ENCODE measurements at places on chromosomes 1 and 21. TPM values are rescaled to one million over a fixed set of nuclear protein-coding genes. Genes with fewer than 3 reads are reported as not detected.
A peak's percentile ranks its signal among the peaks of the same experiment; 100 is the strongest.

DNA sequence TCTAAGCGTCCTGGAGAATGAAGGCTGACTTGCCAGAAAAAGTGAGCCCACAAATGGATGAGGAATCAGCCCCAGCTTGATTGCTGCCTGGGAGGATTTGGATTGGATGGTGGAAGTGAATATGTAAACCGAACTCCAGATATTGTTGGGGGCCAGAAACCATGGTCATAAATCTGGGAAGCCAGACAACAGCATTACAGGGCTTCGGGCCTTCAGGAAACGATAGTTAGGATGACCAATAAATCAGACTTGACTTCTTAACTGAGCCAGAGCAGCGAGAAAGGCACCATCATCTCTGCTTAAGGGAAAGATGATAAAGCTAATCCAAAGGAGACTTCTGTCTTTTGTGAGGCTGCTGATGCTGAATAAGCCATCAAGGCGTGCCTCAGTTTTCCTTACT lies 26.6 kb downstream of the FAM78B start:
- no peak for DNase-seq

DNA sequence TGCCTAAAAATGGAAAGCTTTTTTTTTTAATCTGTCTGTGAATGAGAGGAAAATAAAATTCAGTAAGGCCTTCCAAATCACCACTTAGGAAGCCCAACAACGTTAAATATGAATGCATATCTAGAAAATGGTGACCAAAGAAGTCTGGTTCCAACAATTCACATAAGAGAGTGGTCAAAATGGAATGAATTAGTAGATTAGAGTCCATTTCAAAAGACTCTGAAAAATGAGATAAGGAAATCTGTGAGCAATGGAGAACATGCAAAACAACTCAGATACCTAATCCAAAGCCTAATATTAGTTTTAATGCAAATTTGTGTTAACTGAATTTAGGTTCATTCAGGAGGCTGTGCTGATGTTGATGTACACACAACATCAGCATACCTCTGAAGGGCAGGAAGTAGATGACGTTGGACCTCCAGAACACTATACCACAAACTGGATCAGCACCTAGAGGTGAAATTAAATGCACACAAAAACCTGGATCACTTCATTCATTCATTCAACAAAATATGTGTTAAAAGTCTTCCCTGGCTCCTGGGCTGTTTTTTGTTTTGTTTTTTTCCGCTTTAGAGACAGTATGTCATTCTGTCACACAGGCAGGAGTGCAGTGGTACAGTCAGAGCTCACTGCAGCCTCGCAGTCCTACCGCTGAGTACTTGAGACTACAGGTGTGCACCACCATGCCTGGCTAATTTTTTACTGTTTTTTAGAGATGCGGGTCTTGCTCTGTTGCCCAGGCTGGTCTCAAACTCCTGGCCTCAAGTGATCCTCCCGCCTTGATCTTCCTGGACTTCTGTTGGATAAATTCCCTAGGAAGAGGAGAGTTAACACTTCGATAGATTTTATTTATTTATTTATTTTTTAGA lies 4.9 kb upstream of the BRWD1 start:
- no peak for DNase-seq

DNA sequence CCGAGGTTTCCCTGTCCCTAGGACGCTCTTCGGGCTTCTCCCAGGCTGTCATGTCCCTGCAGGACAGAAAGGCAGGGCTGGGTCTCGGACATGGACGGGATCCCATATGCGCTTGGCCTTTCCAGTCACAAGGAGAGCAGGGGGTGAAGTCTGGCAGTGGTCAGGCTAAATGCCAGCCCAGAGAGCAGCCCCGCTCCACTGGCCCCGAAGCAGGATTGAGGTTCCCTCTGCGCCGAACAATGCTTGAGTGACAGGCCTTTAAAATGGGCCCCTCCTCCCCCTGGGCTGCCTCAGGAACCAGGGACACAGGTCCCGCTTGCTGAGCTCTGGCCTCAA lies 12.7 kb downstream of the DRAXIN start:
- DNase-seq: no peak

DNA sequence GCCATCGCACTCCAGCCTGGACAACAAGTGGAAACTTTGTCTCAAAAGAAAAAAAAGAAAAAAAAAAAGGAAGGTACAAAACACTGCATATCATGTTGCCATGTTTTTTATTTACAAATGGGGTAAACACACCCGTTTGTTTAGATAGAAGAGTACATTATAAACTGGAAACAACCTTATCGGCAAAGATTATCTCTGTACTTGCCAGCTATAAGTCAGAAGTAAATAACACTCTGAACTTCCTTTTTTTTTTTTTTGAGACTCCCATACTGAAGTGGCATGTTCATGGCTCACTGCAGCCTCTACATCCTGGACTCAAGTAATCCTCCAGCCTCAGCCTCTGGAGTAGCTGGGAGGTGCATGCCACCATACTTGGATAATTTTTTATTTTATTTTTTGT lies 21.9 kb downstream of the USP48 start:
- no peak for DNase-seq

GRCh38 chr1:76492752-76493430 lies 374.4 kb upstream of the ST6GALNAC5 start:
- no peak for DNase-seq

Gene TMEM54
- 21.1 TPM for total RNA-seq

Gene PLA2G2A
- not detected for total RNA-seq

DNA sequence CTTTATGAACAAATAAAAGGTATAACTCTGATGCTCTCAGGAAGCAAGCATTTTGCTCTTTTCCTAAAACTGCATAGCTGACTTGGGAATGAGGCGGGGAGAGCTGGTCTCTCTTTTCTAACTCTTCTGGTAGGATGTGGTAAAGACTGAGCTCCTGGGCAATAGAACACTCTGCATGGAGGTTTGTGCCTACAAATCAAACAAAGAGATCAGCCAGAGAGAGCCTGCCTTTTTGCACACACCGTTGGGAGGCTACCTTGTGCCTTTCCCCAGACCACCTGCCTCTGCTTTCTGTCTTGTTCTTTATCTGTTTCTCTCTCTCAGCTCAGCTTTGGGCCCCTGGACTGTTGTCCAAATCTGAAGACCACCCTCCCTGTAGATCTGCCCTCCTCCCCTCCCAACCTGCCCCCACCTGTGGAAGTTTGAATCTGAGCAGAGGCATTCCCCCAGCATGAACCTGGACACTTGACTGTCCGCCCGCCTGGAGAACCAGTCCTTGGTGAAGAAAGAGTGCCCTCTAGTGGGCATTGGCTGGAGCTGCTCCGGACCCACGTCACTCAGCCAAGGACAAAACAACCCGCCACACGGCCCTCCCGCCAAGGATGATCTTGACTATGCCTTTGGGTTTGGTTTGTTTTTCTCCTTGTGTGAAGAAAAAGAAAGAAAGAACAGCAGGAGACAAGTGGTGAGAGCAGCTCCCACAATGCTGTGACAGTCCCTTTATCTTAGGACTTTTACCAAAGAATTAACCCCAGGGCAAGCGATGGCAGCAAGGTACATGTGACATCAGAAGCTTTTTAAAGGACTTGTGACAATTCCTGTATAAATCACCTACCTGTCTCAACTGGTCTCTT lies 228.2 kb downstream of the PBX1 start:
- DNase-seq: peak; percentile 79

DNA sequence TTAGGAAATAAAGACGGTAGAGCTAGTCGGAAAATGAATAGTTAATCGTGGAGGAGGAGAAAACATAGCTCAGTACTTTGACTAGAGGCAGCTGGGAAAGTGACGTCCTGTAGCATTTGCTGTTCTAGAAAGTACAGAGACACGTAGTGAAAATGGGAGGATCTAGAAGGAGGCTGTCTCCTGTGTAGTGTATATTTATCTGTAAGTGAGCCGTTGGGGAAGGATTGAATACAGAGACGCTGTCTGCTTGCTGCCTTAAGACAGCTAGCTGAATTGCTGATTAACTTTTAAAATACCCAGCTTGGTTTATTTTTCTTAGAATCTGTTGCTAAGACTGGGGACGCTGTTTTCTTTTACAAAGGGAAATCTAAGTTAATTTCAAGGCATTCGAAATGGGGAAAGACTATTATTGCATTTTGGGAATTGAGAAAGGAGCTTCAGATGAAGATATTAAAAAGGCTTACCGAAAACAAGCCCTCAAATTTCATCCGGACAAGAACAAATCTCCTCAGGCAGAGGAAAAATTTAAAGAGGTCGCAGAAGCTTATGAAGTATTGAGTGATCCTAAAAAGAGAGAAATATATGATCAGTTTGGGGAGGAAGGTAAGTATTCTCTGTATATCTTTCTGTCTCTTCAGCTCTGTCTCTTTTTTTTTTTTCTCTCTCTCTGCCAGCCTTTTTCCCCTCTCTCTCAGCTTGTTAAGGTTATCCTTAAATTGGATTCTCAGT lies at the start of gene DNAJB4:
DNAJB4 (plus strand) TSS at position 221 of the 729 bp plus-strand sequence; CDS start at position 393, 172 bp downstream.
- DNase-seq: peak; percentile 98

All from lung microvascular endothelial cell (primary cell).